ENCODE measurements at places on chromosomes 7 and 10.

DNA sequence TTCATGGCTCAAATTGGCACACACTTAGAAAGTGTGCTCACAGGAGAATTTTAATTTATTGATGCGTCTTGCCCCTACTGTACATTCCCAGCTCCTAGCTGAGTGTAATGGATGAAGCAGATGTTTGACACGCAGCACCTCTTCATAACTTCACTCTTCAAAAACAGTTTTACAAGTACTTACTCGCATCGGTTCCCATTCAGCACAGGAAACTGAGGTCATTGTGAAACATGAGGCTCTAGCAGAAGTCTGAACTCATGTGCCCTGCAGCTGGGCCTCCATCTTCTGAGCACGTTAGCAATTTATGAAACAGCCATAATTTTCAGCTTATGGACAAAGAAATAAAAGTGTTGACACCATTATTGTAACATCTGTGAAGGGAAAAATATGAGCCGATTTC is 558.9 kb upstream of the MGMT start:
- DNase-seq: no peak

- no peak for DNase-seq
These were observed 93.4 kb downstream of the RNF216 start for GRCh38 chr7:5687936-5688630.

DNA sequence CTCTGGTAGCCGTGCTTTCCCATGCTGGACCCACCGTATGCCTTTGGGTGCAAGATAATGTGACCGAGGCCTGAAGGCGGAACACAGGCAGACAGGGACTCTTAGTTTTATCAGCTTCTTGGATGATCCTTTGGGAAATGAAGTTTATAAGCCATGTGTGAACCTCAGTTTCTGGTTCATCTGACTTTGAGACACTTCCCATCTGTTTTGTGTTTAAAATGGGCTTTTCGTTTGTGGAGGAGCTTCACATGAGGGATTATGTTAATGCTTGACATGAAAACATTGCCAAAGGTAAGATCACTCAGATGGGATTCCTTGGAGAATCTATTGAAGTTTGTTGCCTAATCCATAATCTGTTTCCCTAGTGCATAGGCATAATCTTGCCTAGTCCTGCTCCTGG is 249.8 kb upstream of the LYZL1 start:
- no peak for DNase-seq

- DNase-seq: no peak
These were observed 12.3 kb downstream of the SH3PXD2A start for GRCh38 chr10:103843045-103843444.

GRCh38 chr7:126993626-126994213 is 259.0 kb downstream of the GRM8 start:
- no peak for DNase-seq

- no peak for DNase-seq
These were observed 38.0 kb upstream of the SLC25A13 start for GRCh38 chr7:96359876-96360275.

DNA sequence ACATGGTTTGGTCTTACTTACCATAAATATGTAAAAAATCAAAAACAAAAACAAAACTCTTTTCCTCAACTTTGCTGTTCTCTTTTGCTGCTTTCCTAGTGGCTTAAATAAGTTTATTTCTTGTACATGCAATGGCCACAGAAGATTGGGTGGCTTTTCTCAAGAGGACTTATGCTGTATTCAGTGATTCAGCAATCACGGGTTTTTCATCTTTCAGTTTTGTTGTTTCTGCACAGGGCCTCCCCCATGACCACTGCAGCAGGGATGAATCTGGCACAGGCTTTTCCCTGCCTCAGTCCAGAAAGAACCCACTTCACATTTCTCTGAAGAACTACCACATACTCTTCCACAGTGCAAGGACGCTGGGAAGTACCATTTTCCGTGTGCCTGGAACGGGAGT is 355.0 kb downstream of the RNLS start:
- DNase-seq: no peak

- no peak for DNase-seq
These were observed 44.2 kb downstream of the BLNK start for GRCh38 chr10:96227206-96227605.

GRCh38 chr7:115679976-115680375 is 350.6 kb downstream of the TFEC start:
- no peak for DNase-seq

DNA sequence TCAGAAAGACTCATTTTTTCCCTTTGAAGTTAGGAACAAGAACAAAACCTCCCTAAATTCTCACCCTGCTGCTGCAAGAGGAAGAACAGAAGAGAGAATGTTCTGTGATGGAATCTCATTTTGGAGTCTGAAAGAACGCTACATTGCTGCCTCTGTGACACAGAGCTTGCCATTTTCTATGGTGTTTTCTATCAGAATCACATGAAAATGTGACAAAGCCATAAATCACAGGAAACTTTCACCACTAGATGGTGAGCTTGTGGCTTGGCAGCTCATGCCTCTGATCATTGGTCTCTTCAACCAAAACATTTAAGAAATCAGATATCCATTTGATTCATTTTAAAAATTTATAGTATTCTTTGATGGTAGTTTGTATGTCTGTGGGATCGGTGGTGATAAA is 82.9 kb downstream of the CADPS2 start:
- DNase-seq: no peak

GRCh38 chr10:85614981-85615380 is 751.6 kb downstream of the GRID1 start:
- DNase-seq: no peak

DNA sequence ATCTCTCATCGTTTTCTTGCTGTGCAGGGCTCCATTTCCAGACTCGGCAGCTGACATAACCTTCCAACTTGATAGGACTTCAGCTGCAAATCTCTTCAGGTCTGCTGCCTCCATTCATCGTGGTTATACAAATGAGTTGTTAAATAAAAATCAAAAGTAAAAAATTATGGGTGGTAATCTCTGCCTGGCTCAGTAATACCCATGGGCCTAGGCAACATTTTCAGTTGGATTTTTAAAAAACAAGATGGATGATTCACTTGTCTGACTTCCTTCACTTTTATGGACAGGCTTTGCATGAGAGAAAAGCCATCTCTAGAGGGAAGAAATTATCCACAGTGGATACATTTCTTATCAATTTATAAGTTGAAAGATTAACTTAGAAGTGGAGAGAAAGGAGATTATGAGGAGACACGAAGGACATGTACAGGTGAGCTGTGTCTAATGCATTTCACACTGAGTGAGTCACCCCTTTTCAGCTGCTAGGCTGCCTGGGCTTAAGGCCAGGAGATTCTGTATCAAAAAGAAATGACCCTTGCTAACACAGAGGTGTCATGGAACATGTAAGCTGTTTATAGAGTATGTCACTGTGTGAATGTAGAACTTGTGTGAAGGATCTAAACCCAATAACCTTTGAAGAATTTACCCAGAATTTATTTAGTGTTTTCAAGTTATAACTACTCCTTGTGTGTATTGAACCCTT is 495.1 kb downstream of the AUTS2 start:
- no peak for DNase-seq

- DNase-seq: no peak
These were observed 90.4 kb upstream of the FAM171A1 start for GRCh38 chr10:15461353-15462108.

DNA sequence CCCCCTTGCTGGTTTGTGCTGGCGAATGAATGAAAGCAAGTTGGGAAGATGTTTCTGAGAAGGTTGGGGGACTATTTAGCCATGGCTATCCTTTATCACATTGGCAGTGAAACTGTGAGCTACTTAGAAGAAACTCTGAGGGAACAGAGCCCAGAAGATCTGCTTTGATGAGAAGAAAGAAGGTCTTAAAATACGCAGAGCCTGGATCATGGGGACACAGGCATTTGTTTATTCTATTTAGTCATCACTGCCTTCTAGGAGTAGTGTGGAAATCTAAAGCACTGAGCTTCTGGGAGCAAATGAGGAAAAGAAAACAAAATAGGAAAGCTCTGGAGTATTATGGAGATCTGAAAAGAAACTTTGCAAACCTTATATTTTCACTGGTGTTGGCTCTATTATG is 28.5 kb downstream of the CPED1 start:
- no peak for DNase-seq

GRCh38 chr7:102450242-102450641 is 14.4 kb downstream of the ALKBH4 start:
- peak; percentile 52 for DNase-seq

DNA sequence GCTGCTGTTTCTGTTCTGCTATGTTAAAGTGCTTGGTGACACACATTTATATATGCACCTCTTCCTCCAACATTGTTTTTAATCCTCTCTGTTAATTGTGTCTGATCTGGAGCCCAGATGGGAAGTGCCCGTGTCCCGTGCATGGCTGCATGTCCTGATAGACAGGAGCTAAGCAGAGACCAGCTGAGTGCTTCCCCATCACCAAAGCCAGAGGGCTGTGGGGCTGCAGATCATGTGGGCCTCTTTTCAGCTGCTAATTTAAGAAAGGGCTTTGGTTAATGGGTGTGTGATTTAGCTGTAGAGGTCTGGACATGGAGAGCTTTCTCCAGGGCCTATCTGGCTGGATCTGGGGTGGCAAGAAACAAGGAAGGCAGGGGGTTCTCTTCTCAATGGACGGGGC is 96.5 kb upstream of the NPS start:
- DNase-seq: no peak

DNA sequence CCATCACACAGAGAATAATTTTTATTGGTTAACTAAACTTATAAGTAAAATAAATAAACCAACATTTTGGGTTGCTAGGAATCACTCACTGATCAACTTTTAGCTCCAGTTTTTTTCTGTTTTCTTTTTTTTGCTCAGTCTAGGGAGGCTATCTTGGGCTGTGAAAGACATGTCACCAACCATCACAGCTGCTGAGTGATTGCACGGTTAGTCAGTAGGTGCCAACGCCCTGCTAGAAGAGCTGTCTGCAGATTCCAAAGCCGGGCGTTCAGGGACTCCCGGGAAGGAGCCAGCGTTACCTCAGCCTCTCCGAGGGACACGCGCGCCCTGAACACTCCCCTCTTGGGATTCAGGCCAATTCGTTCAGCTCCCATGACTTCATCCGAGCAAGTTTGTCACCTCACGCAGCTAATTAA is 604 bp upstream of the STAM start:
- DNase-seq: no peak

DNA sequence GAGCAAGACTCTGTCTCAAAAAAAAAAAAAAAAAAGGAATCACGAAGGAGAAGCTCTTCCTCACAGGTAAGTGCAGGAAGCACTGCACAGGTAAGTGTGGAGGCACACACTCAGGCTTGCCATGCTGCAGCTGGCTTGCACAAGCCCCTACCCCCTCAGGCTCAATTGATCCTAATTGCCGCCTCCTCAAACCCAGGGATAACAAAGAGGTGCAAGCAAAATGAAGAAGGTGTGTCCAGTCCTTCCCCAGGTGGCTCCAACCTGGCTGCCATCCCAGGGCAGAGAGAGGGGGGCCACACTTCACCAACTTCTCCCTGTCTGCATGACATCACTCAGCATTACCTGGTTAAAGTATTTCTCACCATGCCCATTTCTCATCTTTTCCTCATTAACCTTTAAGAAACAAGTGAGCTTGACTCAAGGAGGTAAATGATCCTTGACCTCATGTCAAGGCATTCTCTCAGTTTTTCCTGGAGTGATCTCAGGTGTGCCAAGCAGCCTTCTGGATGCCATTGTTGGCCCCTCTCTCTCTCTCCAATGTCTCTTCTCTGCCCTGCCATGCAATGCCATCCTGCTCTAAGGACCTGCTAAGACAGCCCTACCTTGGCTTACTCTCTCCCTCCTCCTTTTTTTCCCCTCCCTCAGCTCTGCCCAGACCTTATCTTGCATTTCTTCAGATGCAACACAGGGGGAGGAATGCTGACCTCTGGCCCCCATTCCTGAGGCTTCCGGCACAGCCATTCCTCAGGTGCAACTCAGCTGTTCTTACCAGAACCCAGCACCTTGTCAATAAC is 13.0 kb upstream of the TRPV6 start:
- no peak for DNase-seq

DNA sequence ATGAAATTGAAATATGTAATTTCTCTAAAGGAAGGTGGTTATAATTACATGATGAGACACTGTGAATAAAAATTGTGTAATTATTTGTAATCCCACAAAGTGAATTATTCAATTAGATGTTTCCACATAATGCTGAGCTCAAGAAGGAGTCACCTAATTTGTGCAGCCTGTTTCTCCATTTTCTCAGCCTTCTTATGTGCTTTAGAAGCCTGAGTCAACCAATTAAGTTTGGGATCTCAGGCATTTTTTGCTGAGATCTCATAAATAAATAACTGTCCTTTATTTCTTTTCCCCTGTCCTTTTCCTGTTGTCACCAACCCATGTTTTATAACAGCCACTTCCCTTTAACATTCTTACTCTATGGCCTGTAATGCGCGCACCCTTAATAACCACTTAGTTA is 506.5 kb upstream of the SEMA3D start:
- DNase-seq: no peak

- no peak for DNase-seq
These were observed 130.3 kb upstream of the WNT16 start for GRCh38 chr7:121198502-121198901.

DNA sequence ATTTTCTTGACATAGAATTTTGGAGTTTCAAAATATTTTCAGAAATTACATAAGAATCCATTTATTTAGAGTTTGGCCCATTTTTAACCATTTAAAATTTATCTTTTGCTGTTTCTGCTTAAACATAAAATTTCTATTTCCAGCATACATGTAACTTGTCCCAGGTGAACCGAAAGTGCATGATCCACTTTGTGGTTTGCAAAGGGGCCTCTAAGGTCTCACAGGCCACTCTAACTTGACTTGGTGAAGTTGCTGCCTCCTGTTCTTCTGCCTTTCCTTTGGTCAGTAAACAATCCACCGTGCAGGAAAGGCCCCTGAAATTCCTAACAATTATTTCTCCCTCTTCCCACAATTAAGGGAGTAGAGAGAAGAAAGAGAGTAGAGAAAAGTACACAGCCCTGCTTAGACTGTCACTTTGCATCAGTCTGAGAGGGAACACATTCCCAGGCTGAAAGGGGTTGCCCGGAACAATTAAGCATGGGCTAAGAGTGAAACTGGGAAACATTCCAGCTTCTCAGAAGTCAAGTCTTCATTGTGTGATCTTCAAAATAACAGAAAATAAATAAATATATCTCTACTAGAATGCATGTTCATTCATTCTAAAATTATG is 79.5 kb upstream of the SEMA3A start:
- DNase-seq: no peak

- peak; percentile 41 for DNase-seq
These were observed 35.6 kb downstream of the PRPS1L1 start for GRCh38 chr7:17991866-17992648.
